ENCODE measurements at places on chromosomes 4 and X.

- DNase-seq, result peak; percentile 22
Measured at GRCh38 chrX:3815896-3816664, 102.6 kb upstream of the PRKX start.

- DNase-seq, result no peak
Measured at GRCh38 chrX:48492293-48492910, 16.4 kb upstream of the PORCN start.

DNA sequence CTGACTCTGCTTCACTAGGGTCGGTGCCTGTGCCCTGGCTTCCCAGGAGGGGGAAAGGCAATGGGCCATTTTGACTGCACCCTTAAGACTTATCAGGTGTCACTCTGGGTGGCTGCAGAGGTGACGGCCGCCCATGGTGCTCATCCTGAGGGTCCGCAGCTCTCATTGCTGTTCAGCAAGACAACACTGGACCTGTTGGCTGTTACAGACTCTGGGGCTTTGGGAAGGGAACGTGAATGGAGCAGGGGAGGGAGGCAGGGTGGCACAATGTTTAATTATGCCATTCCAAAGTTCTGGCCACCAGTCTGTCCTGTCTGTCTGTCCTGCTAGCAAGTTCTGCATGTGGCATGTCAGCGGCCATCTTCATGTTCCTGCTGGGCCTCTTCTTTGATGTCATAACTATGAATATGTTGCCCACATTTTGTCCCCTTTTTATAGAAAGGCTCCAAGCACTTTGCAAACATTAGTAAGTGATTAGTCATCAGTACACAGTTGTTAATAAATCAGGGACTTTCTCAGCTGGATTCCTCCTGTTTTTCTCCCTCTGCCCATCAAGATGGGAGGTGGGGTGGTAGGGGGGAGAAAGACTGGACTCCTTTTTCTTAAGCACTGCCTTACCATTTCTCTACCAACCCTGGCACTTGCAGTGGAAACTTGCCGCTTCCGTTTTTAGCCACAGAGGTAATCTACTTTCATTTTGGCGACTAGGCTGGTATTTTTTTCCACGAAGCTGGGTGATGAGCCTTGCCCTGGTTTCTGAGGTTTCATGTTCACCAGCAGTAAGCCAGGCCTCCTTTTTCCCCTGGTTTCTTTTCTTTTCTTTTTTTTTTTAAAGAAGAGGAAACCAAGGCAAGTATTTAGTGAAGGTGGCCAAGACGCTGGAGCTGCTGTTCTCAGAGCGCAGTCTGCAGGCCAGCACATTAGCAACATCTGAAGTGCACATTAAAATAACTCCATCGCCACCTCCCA is 88.6 kb upstream of the TRIM2 start:
- DNase-seq, result peak; percentile 62

DNA sequence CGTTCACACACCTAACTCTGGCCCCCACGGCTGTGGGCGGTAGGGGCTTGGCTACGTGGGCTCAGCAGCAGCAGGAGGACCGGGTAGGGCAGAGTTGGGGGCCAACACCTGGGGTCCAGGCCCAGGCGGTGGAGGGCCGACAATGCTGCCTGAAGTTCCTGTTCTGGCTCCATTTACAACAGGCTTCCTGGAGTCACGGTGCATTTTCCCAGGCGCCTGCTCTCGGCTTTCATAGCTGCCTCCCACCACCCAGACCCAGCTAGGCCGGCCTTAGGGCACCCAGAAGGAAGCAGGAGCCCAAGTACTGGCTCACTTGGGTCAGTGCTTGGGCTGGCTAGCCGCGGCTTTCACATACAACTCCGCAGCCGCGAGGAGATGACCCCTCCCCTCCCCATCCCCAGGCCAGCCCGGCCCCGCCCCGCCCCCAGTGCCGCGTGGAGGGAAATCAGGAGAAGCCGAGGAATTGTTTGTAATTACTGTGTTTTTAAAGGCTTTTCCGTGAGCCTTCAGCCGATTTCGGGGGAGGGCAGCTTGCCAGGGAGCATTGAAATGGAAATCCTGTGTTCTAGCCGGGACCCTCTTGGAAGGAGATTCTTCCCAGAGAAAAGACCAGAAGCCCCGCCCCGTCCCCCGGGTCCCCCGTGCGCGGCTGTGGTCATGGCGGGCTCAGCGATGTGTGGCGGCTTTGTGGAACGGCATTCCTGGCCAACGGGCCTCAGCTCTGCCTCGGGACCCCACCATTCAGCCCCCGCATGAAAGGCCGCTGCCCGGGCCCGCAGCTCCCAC is 28.5 kb downstream of the PJA1 start:
- no peak for DNase-seq

DNA sequence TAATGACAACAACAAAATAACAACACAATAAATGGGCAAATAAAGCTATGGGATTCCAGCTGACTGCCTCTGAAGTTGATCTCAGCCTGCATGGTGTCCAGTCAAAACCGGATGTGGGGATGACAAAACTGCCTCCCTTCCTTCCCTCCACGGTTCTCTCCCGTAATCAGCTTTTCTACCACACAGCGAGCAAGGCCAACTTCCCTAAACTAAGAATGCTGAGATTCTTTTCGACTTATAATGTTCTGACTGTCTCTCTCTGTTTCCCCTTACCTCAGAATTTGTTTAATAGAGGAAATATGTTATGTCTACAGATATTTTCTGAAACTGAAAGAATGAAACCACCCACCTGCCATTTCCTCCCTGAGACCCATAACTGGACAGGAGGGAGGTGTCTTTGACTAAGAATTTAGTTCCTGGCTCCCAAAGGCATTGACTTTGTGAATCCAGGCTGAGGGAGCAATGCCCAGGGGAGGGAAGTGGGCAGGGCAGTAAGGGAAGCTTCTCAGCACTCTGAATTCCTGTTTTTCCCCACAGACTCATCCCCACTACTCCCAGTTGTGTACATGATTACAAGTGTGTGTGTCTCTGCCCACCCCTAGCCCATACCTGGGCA is 1.0 kb upstream of the TLR1 start:
- DNase-seq, result no peak

GRCh38 chr4:92303621-92304027 is at the start of gene GRID2:
Gene GRID2, plus strand, starts transcription at chr4:92303966.
- no peak for DNase-seq

DNA sequence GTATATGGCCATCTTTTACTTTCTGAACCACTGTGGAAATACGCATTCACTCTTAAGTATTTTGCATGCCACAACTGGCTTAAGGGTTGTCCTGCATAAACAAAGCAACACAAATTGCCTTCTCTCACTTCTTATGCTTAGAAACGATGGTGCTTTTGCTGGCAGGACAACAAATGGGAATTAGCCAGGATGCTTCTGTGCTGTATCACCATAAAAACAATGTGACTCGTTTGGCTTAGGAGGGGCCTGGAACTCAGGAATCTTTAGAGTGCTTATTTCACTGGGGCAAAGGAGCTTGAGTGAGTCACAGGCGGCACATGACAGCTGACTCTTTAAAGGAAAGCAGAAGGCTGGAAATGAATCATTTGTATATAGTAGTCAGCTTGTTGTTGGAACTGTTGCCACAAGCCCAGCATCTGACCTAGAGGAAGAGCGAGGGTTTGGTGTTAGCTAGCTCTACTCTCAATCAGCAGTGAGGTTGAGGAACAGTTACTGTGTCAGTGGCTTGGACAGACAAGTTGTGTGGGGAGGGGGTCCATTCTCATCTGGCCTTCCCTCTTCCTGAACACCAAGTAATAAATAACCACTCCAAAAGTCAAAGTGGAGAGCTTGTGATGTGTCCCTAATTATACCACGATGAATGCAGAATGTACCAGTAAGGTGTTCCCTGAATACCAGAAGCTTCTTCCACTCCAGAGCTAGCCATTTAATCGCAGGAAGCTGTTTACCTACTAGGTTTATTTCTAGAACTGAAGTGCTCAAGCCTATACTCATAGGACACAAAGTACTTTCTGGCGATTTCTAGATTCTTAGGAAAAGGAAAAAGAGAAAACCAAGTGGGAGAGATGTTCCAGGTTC is 293.1 kb downstream of the CAMK2D start:
- DNase-seq, result no peak

GRCh38 chr4:82739287-82740190 is 59.1 kb downstream of the SCD5 start:
- peak; percentile 23 for DNase-seq

GRCh38 chrX:74521961-74522751 is 92.3 kb downstream of the RLIM start:
- no peak for DNase-seq

- no peak for DNase-seq
Measured at GRCh38 chrX:2351321-2351720, 149.5 kb downstream of the DHRSX start.

- DNase-seq, result peak; percentile 44
Measured at GRCh38 chr4:7043284-7044136, at the start of gene TADA2B. Gene TADA2B, plus strand, starts transcription at chr4:7043372. Its CDS starts 208 bp downstream, at chr4:7043580.

GRCh38 chrX:92232182-92232581 is 453.0 kb downstream of the PCDH11X start:
- no peak for DNase-seq

GRCh38 chrX:149937871-149938426 is 342 bp downstream of the EOLA2 start:
- DNase-seq, result peak; percentile 11

- DNase-seq, result no peak
Measured at GRCh38 chr4:121838136-121838535, 14.5 kb upstream of the CCNA2 start.

DNA sequence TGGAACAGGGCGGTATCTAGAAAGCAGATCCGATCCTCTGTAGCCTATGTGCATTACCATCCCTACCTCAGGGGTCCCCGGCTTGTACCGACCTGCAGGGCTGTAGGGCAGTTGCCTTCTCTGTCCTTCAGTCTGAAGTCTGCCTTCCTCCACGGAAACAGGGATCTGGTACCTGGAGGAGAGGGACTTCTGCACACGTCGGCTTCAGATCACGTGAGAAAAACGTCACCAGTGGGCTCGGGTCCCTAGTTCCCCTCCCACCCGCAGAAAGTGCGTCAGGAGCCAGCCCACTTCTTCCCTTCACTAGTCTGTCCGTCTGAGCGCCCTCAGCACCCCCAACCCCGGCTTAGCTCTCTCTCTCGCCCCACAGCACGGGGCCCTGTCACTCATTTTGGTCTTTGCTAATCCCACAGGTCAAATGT is at the start of gene TCEAL5:
Gene TCEAL5 (minus strand): TSS at position 170 of the 422 bp plus-strand sequence. CDS start 2,187 bp downstream, outside the sequence.
- no peak for DNase-seq

GRCh38 chr4:128060121-128060698 is 902 bp upstream of the LARP1B start:
- DNase-seq, result no peak

- DNase-seq, result no peak
Measured at GRCh38 chr4:88962396-88962795, 94.6 kb downstream of the FAM13A start.

GRCh38 chrX:15170927-15171326 is 99.0 kb downstream of the ASB9 start:
- no peak for DNase-seq

DNA sequence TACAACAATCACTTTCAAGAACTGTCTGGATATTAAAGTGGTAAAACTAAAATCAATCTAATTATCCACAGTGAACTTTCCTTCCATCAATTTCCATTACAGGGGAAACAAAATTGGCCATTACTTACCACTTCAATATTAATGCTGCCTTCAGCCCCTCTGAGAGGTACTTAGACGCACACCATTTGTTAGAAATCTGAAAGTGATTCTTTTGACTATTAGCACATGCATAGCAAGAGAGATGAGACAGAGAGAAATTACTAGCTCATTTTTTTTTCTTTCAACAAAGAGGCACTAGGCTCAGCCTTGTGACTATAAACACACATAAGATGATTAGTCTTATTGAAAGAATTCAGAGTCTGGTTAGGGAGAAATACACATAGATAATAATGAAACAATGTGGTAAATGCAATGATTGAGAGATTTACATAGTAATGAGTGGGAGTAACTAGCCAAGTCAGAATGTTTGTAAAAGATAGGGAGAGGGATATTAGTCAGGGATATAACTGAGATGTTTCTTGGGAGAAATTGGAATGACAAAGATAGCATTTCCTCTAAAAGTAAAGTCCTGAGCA is 93.3 kb downstream of the YIPF7 start:
- no peak for DNase-seq

- no peak for DNase-seq
Measured at GRCh38 chr4:15318621-15319348, 109.0 kb upstream of the C1QTNF7 start.

- no peak for DNase-seq
Measured at GRCh38 chr4:73859614-73860088, 6.6 kb downstream of the PF4V1 start.

- DNase-seq, result no peak
Measured at GRCh38 chr4:151324124-151324751, 1.2 kb downstream of the SH3D19 start.

GRCh38 chr4:8794491-8794890 is 77.1 kb downstream of the HMX1 start:
- DNase-seq, result no peak

GRCh38 chr4:54005475-54005874 is 58.9 kb downstream of the CHIC2 start:
- no peak for DNase-seq

Measured in activated gamma-delta T cell treated with Interleukin-2 at 50 U/mL for 16 hours (primary cell).